Tibial nerve (tissue), 4 donors: ENCODE measurements at places on chromosomes 12 and 14.

DNA sequence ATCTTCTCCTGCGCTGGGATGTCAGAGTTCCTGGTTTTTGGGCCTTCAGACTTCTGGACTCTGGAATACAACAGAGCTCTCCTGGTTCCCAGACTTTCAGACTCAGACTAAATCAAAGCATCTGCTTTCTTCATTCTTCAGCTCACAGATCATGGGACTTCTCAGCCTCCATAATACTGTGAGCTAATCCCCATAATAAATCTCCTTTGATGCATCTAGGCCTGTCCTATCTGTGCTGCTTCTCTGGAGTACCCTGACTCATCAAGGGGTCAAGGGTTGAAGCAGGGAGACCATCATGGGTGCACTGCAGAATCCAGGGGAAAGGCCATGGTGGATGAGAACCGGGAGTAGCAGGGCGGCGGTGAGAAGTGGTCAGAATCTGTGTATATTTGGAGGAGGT, 1094.1 kb upstream of the TMEM132C start:
- DNase-seq = no peak

GRCh38 chr12:28583701-28584261, 393.5 kb downstream of the CCDC91 start:
- DNase-seq = no peak

DNA sequence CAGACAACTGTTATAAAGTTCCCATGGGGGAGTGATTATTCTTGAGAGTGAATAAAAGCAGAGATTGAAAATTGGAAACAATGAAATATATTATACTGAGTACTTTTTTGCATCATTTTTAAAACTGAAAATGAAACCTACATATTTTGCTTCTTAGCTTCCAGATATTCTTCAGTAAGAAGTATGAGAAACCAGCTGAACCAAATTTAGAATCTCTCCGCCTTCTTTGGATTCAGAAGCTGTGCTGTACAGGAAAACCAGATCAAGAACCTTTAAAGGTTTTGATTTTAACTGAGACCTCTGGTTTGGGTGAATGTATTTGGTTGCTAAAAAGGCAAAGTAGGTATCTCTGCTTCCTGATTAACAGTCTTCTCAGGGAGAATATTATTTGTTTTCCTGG, 109.4 kb downstream of the AKAP6 start:
- DNase-seq = no peak

DNA sequence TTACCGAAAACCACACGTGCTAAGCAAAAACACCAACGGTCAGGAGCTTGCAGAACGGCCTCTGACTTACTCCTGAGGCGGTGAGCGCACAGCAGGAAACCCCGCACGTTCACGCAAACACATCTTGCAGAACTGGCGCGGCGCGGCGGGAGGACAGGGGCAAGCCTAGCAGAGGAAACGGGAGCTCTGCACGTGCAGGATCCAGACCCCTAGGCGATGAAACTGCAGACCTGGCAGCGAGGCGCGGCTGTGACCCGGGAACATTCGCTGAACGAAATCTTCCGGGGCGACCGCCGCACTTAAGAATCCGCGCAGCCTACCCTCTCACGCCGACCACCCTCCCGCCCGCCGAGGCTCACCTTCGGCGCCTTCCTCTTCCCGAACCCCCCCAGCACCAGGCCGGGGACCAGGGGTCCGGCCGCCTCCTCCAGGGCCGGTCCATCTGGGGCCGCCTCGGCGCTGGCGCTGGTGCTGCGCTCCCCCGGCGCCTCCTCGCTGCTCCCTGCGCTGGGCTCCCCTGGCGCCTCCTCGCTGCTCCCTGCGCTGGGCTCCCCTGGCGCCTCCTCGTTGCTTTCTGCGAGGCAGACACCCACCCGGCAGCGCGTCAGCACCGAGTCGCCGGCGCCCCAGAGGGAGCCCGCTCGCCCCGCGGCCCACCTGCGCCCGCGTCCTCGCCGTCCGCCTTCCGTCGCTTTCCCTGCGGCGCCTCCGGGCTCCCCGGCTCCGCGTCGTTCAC, 615 bp downstream of the DDX51 start:
- peak; percentile 9 for DNase-seq

DNA sequence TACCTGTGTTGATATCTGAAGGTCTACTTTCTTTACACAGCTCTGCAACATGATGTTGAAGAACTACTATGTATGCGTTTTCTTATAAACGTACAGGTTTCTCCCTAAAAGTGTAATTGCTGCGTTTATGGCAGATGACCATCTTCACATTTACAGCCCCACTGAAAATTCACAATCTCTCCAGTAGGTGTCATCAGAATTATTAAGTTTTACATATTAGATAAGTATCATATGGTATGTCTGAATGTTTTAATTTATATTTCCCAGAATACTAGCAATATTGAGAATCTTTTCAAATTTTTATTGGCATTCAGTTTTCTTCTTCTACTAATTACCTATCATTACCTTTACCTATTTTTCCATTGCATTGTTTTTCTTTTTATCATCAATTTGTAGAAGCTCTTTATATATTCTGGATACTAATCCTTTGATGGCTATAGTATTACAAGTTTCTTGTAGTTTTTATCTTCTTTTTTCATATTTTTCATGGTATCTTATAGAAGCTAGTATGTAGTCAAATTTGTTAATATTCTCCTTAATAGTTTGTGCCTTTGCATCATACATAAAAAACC, 123.5 kb downstream of the CAPZA3 start:
- DNase-seq = no peak
